ENCODE measurements at places on chromosomes 4 and X.

DNA sequence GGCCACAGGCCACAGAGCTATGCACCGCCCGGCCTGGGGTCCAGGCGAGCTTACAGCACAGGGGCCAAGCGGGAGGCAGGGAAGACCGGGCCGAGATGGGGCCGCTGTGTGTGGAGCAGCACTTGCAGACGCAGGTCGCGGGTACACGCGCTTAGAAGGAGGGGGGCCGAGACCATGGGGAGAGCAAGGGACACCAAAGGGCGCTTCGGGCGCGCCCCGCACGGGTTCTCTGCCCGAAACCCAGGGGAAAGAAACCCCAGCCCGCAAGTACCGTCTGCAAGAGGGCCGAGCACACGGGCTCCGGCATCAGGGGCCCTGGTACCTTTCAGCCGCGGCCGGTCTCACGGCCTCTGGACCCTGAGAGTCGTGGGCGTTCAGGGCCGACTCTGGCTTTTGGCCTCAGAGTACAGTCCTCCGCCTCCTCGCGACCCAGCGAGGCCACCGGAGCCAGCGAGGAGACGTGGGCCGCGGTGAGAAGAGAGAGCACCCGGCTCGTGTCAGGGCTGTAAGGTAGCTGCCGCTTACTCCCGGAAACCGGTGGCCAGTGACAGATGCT, 342 bp downstream of the EOLA2 start:
- no peak for DNase-seq

GRCh38 chrX:154002215-154002719, 17.4 kb downstream of the IRAK1 start:
- no peak for DNase-seq

GRCh38 chr4:10031668-10032590, 10.6 kb upstream of the SLC2A9 start:
- DNase-seq: no peak

- peak; percentile 42 for DNase-seq
Observed at GRCh38 chr4:77618383-77619241, 13.0 kb downstream of the CXCL13 start.

GRCh38 chr4:24862073-24862751, 50.6 kb downstream of the CCDC149 start:
- DNase-seq: no peak

DNA sequence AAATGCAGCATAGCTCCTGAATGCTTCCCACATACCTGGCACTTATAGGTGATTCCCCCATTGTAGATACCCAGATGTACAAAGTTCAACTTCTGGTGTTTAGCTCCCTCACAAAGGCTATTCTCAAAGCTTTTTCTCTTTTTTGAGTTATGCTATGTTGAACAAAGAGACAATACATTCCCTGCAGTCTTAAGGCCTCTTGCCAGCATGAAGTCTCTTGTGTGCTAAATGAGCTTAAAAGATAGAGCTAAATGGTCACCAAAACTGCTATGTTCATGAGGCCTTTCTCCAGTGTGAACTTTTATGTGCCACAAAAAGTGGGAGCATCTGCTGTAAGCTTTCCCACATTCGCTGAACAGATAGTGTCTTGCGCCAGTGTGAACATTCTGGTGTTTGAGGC, 111.2 kb upstream of the TMEM47 start:
- DNase-seq: no peak

GRCh38 chrX:153651540-153652079, 4.6 kb downstream of the DUSP9 start:
- DNase-seq: no peak

DNA sequence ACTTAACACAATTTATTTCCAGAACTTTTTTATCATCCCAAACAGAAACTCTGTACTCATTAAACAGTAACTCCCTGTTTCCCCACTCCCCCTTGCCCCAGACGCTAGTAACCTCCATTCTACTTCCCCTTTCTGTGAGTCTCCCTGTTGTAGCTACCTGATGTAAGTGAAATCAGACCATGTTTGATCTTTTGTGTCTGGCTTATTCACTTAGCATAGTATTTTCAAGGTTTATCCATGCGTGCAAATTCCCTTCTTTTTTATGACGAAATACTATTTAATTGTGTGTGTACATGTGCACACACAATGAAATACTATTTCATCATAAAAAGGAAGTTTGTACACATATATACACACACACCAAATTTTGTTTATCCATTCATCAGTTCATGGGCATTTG, 5.2 kb downstream of the PKD2 start:
- no peak for DNase-seq

- DNase-seq: no peak
Observed at GRCh38 chrX:115560978-115561604, at the start of gene PLS3. PLS3 (plus strand) TSS chrX:115561174; CDS start chrX:115610251, 49,077 bp downstream.

DNA sequence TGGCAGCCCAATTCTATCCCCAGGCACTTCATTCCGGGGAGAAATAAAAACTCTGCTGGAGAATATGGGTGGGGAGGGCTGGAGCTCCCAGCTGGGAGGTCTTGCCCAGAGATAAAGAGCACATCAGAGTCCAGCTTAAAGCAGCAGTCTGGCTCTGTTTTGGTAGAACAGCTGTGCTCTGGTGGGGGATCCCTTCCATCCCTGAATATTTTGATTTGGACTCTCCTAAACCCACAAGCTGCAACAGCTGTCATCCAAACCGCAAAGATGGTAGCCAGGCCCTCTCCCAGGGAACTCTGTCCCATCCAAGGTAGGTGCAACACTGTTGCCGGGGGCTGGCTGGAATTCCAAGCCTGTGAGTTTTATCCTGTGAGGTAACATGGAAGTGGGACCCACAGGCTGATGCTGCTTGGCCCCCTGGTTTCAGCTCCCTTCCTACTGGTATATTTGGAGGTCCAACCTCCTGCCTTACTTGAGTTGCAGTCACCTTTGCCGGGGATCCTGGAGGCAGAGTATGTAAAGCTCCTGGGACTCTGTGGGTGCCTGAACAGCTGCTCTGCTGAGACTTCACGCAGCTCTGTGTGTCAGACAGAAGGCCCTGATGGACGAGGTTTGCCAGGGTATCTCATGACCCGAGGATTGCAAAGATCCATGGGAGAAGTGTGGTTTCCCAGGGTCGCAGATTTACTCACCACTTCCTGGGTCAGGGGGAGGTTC, 203.5 kb upstream of the ITM2A start:
- no peak for DNase-seq

- DNase-seq: no peak
Observed at GRCh38 chr4:94974773-94975172, 217.0 kb downstream of the BMPR1B start.

DNA sequence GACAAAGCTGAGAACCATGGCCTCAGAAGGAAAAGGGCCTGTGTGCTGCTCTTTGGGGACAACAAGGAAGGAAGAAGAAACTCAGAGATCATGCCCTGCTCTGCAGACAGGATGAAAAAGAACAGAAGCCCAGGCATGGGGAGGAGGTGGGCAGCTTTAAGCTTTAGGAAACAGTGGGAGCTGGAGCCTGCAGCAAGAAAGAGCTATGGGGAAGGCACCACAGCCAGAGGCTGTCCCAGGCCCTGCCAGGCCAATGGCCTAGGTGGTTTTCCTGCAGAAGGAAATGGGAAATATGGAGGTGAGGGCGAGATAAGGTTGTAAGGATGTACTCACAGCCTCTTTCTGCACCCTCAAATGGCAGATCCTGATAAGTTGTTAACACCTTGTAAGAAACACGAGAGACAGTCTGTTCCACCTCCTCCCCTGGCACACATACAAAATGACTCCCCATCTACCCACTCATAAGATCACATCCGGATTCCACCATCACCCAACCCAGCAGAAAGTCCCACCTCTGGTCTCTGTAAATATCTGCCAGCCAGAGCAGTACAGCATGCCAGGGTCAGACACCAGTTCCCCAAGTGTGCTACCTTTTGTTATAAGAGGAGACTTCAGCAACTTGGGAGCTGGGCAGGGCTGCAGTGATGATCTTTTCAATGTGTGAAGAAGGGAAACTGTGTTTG, 105.2 kb downstream of the RTL5 start:
- no peak for DNase-seq
